ENCODE measurements at places on chromosomes 12 and 14.

DNA sequence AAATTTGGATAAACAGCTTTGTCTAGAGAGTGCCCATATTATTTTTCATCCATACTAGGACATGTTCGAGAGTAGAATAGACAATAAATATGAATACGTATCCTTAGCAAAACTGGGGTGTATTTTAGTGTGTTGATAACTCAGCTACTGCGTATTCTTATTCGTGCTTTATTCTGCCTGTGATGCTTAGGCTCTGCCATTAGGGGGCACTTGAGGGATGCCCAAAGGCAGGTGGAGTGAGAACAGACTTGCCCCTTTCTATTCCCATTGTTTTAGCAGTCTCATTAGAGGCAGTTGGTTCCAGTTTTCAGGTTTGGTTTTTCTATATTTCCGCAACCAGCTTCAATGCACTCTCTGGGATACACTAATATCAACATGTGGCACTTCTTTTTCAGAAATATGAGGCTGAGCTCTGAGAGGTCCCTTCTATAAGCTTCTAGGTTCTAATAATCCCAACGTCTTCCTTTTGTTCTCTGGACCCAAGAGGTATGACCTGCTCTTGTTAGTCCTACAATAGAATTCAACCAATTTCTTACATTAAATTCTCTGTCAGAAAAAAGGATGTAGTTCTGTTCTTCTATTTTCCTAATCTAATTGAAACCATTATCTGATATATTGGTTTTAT, 985.7 kb upstream of the FBXO33 start:
- DNase-seq: no peak

DNA sequence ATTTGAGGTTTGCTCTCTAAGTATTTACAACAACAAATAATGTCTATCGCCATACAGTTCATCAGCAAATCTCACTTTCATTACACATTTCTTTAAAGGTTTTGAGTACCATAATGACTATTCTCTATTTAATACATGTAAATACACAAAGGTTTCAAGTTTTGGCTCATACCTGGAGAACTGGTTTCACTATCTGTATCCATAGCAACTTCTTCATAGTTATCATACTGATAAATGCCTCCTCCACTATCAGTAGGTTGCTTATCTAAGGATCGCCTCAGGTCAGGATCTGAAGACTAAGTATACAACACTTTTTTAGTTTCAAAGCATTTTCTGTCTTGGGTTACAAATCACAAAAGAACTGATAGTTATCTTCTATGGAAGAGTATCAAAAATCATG, 21.4 kb downstream of the ZFC3H1 start:
- no peak for DNase-seq

DNA sequence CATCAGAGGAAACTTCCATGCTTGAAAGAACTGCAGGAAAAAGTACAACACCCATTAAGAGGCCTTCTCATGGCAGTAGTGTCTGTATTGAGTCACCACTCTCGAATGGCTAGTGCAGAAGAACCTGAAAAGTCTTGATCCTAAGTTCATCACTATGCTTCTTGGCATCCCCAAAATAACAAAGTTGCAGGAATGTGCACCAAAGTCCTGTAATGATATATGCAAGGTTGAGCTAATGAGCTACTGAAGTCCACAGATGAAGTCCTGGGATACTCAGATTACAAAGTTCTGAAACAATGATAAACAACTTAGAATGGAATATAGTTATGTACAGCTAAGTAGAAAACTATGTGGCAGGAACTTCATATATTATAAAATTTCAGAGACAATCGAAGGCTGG, 545.4 kb downstream of the FOXG1 start:
- peak; percentile 61 for DNase-seq

GRCh38 chr14:70856851-70857495, 47.7 kb upstream of the MAP3K9 start:
- DNase-seq: peak; percentile 84

DNA sequence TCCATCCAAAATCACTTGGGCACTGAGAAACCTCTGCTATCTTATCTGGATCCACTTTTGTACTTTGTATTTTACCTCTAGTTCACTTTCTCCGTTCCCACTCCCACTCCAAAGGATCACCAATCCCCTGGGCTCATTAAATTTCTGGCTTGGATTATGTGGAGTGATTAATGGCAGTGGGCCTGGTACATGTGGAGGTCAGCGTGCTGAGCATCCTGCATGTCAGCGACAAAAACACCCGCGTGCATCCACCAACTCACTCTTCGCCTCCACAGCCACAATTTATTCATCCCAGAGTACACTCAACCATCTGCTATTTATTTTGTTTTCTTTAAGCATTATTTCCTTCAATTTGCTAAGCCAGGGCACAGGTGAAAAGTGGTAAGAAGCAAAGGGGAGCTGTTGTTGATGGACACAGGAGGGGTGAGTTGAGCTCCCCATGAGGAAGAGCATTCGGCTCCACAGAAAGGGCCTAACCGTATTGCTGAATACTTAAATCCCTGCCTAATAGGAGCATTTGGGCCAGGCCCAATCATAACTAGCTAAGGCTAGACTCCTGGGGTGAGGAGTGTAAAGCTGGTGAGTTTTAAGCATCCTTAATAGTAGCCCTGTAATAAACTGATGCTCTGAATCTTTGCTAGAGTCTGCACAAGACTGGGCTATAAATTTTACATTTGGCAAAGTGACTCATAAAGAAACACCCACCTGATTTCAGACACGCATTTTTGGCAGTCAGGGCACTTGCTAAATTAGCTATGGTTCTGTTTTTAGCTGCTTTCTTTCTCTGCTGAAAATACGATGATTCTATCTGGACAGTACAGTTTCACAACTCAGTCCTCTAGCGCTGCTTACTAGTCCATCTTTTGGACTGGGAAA, 137.8 kb downstream of the SLC25A21 start:
- peak; percentile 28 for DNase-seq

DNA sequence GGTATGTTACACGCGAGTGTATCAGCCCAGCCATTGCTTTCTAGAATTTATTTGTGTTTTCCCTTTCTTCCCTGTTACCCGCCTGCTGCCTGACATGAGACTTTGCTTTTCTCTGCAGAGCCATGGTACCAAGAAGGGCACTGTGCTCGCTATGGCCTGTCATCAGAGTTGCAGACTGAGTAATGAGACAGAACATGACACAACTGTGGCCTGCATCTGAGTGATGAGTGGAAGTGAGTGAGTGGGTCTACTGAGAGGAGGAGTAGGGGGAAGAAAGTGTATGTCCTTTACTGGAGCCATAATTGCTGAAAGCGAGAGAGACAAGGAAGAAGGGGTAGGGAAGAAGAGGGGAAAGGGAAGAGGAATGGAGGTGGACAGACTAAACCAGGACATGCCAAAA, 2.9 kb downstream of the RILPL1 start:
- no peak for DNase-seq

DNA sequence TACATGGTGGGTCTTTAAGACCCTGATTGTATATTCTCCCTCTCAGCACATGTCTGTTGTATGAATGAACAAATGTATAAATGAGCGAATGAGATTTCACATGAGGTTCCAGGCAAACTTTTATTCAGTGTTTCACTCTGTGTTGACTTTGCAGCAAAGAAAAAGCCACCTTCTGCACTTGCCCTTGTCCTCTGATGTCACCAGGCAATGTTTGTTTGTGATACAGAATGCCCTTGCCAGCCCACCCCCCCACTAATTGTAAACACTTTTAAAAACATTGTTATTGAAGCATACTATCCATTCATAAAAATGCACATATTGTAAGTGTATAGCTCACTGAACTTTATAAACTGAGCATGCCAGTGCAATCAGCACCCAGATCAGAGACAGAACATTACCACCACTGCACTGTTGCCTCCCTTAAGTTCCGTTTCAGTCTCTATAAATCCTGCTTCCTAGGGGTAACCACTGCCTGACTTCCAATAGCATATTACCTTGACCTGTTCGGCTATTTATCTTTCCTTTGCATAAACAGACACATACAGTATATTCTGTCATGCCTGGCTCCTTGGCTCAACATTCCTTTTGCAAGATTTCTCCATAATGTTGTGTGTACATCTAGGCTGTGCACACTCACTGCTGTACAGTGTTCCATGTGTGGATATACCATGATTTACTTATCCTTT, 11.3 kb upstream of the LTA4H start:
- DNase-seq: no peak

GRCh38 chr12:106304797-106305196, 2.3 kb downstream of the TCP11L2 start:
- DNase-seq: no peak

DNA sequence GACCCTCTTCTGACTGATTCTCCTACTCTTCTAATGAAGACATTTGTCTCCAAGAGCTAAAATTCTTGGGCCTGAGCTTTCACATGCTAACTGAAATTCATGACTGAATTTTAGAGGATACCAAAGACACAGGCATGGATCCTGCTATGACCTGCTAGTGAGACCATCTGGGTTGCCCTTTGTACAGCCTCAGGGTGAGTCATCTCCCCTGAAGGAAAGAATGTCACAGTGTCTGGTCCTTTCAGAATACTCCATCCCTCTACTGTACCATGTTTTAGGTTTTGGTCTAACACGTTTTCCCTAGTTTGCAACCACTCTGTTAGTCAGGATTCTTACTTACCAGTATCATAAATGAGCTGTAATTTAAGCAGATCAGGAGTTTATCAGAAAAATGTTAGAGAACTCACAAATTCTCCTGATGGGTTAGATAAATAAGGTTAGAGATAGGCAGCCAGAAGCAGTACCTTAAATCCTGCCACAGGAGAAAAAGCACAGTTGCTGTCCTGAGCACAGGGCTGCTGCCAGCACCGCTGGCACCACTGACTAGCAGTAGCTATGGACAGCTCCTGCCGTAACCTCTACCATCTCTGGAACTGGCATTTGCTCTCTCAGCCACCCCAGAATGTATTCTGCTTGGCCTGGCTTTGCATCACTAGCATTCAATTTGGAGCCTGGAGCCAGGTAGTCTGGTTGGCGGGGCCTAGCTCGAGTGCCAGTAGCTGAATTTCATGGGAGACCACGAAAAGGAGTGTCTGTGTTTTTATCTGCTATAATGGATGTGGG, 127.6 kb downstream of the ANO6 start:
- peak; percentile 26 for DNase-seq

GRCh38 chr12:153080-153746, 60.7 kb downstream of the SLC6A12 start:
- no peak for DNase-seq

GRCh38 chr12:12126551-12126950, 55.8 kb downstream of the BCL2L14 start:
- DNase-seq: no peak

GRCh38 chr14:80364274-80364673, 153.0 kb upstream of the DIO2 start:
- no peak for DNase-seq

DNA sequence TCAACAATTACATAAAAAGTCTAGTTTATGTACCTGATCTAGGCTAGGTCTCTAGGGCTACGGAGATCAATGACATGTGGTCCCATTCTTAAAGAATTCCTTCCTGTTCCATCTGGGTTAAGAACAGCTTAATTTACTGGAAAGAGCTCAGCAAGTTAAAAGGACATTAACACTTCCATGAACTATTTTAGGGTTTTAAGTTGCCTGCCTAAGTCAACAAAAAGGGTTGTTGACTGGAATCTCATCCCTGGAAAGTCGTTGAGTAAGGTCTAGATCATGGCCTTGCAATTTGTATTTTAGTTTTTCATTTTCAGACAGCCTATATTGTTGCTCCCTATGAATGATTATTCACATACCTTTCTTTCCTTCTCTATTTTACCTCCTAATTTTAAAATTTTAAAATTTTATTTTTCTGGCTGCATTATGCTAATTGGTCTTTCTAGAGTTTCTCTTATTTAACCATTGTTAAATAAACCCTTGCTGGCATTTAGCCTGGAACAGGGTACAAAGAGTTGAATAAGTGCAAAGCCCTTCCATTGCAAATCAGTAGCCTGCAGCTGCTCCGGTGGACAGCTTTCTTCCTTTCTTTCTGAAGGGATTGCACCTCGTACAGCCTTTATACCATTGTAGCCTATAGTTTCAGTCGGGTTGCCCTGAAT, 66.3 kb downstream of the VRK1 start:
- no peak for DNase-seq

- DNase-seq: no peak
Observed at GRCh38 chr14:77151918-77152588, 10.5 kb upstream of the ZDHHC22 start.

- no peak for DNase-seq
Observed at GRCh38 chr12:34333337-34333736, 311.0 kb downstream of the ALG10 start.

DNA sequence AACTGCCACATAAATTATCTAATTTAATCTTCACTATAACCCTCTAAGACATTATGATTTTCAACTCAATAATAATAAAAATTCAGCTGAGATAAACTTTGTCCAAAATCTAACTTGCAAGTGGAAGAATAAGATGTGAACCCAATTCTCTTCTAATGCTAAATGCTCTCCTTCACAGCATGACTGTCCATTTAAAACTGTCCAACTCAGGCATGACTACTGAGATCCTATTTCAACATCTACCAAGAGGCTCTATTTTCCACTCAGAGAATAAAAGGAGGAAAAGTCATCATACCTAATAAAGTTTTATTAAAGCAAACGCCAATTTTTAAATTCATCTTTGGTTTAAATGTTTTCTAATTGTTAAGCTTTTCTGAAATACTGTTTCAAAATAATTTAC, 183.6 kb downstream of the MED13L start:
- DNase-seq: no peak

- no peak for DNase-seq
Observed at GRCh38 chr14:52029881-52030280, 39.0 kb downstream of the NID2 start.

GRCh38 chr12:52910248-52910883, 5.5 kb upstream of the KRT8 start:
- DNase-seq: no peak

- no peak for DNase-seq
Observed at GRCh38 chr12:65098364-65098763, 22.7 kb downstream of the WIF1 start.

DNA sequence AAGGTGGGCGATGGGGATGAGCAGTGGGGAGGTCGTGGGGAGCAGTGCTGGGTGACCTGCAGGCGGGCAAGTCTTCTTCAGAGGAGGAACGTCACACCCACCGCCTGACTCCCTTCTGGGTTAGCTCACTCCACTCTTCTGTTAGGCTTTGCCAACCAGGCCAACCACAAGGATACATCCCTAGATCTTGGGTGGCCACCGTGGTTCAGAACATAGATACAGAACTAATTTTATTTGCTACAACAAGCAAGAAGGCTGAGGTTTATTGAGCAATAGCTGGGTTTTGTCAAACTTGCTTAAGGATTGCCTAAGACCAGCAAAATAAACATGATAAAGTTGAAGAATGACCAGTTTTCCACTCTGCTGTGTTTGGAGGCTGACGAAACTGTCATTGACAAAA, 109.4 kb downstream of the DACT1 start:
- DNase-seq: peak; percentile 89

DNA sequence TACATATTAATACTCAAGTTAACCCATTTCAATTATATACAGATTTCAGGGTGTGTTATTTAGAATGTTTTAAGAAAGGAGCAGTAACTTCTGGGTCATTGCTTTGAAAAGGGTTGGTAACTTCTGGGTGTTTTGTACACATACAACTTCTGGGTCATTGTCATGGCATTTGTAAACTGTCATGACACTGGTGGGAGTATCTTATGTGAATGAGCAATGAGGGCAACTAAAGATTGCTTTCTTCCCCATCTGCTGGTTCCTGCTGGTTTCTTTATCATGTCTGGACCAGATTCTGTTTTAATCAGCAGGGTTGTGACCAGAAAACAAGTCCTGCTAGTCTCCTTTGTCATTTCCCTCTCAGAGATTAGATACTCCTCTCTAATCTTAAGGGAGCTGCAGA, 713.3 kb downstream of the LRFN5 start:
- DNase-seq: no peak

- no peak for DNase-seq
Observed at GRCh38 chr14:50089208-50089607, 27.2 kb downstream of the VCPKMT start.

GRCh38 chr12:62834971-62835547, 99.9 kb downstream of the PPM1H start:
- no peak for DNase-seq
